ENCODE measurements at places on chromosomes 5 and 9.

- DNase-seq: no peak
Observed at GRCh38 chr9:36603006-36603405, 30.3 kb downstream of the MELK start.

- no peak for DNase-seq
Observed at GRCh38 chr5:77437194-77437593, 54.9 kb downstream of the WDR41 start.

GRCh38 chr9:123865226-123866000 is 64.5 kb downstream of the DENND1A start:
- DNase-seq: no peak

DNA sequence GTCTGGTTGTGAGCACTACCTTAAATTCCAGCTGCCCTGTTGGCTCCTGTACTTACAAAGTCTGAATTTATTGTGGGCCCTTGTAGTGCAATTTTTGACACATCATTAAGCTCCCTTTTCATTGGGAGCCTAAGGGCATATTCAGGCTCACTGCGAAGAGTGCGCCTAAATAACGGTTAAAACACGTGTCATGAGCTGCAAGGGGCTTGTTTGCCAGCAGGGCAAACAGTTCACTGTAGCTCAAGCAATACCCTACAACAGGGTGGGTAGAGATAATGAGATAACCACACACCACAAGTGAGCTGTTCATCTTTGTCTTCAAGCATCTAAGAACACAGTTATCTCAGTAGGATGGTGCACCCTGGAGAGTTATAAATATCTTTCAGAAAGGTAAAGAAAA is 214.2 kb downstream of the SLF1 start:
- DNase-seq: no peak

DNA sequence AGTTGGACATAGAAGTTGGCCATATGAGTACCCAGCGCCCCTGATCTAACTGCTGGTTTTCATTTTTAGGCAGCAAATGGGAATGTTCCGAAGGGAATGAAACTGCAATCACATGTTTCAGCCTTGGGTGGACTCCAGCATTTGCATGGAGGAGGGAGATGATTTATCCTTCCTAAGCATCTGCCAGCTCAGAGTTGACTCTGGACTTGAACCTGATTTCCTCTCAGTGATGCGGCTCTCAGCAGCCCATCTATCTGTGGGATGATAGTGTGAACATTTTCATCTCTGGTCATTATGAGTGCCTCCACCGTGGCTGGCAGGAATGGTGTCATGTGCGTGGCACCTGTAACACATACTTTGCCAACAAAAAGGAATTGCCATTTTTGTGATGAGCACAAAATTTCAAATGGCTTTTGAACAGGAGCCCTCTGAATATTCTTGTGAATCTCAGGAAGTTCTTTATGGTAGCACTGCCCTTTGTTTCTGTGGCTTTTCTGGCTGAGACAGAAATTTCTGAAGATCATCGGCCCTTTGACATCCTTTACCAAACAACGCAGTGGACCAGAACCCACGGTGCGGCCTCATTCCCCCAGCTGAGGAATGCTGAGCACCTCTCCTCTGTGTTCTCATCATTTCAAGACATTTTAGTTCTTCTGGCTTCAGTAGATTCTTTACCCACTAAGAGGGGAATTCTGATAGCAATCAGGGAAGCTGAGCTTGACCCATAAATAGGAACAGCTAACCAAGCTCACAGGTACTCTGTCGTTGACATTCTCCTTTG is 28.5 kb downstream of the FUBP3 start:
- no peak for DNase-seq

DNA sequence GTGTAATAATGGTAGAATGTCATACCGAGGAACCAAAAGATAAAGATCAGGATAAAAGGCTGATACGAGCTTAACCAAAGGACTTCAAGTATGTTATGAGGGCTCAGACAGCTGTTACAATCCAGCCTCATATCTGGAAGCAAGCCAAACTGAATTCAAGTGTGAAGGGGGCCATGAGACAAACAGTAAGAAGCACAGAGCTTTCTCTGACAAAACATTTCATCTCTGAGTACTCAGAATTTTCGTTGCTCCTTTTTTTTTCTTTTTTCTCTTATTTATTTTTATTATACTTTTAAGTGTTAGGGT is 52.9 kb upstream of the CD180 start:
- DNase-seq: no peak

DNA sequence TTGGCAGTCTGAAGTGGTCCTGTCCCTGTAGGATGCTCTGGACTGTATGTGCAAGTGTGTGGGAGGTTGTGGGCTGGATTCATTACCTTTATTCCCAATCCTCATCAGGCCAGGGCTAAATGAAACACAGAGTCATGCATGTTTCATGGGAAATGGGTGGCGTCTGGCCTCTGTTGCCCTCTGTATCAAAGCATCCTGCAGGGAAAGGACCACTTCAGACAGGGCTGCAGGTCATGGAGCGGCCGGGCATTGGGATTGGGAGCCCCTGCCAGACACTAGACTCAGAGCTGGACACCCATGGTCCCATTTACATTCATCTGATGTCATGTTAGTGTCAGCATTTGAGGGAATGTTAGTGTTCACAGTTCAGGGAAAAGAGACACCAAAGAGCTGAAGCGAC is 53.8 kb downstream of the UBE2QL1 start:
- no peak for DNase-seq

DNA sequence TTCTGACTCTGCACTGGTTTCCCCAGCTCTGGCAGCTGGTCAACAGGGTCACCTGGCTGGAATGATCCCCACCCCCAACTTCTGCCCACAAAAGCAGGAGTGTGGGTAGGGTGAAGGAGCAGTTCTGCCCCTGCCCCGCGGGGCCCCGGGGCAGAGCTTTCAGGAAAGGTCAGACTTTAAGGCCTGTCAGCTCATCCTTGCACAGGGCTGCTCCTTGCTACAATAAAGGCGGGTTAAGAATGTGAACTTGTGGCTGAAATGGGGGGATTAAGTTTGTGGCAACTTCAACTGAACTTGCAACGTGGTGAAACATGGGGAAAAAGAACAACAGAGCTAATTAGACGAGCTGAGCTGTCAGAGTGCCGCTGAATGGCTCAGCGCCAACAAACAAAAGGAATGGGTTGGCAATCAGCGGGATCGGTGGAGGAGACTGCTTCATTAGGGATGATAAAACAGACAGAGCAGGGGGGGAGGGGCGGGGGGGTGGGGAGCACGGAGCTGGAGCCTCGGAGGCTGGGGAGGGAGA is 50.8 kb downstream of the CRB2 start:
- DNase-seq: no peak

- no peak for DNase-seq
Observed at GRCh38 chr5:73302797-73303147, 129.8 kb downstream of the TMEM174 start.

GRCh38 chr5:83096660-83097339 is 19.5 kb downstream of the XRCC4 start:
- no peak for DNase-seq

DNA sequence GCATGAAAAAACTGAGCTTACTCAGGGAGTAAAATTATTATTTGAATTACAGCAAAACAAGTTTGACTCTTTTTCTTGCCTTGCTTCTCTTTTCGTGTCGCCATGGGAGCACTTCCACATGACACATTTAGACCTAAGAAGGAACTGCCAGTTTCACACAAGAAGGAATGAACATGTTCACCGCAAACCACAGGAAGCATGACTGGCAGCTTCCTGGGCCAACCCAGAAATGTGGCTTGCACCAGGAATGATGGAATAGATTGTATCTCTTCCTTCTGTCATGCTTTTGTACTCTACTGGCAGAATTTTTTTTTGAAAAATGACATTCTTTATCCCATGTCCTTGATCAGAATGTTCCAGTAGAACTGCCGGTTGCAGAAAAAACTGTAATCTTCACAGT is 32.9 kb upstream of the MAN2A1 start:
- peak; percentile 5 for DNase-seq

DNA sequence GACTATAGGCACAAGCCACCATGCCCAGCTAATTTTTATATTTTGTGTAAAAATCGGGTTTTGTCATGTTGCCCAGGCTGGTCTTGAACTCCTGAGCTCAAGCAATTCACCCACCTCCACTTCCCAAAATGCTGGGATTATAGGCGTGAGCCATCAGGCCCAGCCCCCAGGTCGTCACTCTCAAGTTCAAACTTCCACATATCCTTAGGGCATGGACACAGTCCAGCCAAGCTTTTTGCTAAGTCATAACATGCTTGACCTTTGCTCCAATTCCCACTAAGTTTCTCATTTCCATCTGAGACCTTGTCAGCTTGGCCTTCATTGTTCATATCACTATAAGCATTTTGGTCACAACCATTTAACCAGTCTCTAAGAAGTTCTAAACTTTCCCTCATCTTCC is 43.9 kb upstream of the ARAP3 start:
- no peak for DNase-seq

GRCh38 chr5:90434116-90434714 is 24.7 kb upstream of the CETN3 start:
- no peak for DNase-seq

DNA sequence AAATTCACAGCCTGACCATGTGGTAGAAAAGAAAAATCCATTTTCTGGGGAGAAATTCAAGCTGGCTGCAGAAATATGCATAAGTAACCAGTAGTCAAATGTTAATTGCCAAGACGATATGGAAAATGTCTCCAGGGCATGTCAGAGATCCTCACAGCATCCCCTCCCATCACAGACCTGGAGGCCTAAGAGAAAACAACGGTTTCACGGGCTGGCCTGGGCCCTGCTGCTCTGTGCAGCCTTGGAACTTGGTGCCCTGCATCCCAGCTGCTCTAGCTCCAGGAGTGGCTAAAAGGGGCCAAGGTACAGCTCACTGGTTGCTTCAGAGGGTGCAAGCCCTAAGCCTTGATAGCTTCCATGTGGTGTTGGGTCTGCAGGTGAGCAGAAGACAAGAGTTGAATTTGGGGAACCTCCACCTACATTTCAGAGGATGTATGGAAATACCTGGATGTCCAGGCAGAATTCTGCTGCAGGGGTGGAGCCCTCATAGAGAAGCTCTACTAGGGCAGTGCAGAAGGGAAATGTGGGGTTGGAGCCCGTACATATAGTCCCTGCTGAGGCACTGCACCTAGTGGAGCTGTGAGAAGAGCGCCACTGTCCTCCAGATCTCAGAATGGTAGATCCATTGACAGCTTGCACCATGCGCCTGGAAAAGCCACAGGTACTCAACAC is 49.7 kb downstream of the PTBP3 start:
- no peak for DNase-seq

All from activated CD8-positive, alpha-beta memory T cell treated with anti-CD3 and anti-CD28 coated beads for 4 hours (primary cell).